ENCODE measurements at places on chromosomes 12 and 14.

- DNase-seq: no peak
Measured at GRCh38 chr12:57545809-57546437, 1.1 kb downstream of the DCTN2 start.

DNA sequence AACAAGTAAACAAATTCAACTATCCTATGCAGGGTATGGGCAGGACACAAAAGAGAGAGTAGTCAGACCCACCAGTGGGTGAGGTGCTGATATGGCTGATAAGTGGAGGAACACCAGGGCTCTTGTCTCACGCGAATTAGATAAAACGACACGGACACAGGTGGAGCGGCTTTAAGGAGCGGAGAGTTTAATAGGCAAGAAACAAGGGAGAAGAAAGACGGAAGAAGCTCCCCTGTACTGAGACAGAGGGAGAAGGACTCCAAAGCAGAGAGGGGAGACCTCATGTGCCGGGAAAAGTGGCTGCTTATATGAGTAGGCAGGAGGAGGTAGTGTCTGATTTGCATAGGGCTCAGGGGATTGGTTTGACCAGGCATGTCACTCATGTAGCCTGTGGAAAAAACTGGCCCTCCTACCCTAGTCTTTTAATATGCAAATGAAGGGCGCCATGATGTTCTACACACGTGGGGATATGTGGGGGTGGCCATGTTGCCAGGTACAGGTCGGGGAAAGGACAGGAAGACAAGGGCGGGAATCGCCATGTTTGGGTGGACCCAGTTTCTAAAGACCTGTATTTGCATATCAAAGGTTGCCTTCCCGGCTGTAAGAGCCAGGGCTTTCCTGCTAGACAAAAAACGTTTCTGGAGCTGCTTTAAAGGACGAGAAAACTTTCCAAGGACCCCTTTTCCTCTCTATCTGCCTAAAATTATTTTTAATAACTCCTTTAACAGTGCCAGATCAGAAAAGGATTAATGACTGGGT lies 28.8 kb downstream of the RPGRIP1 start:
- peak; percentile 57 for DNase-seq

DNA sequence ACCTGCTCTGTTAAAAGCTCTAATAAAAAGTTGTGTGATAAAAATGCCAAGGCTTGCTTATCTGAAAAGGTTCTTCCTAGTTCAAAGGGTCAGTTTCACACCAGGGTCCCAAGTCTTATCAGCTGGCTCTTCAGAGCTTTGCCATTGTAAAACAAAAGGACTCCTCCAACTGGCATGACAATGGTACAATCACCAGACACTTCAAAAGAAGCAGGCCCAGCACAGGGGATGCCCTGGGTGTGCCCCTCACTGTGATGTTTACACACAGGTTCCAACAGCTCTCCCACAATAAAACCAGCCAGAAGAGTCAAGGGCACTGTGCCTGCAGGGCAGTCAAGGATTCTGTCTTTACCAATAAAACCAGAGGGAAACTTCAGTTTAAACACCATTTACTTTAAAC lies 78.7 kb downstream of the PRICKLE1 start:
- DNase-seq: no peak

- DNase-seq: no peak
Measured at GRCh38 chr12:117049295-117049694, 49.9 kb downstream of the TESC start.

DNA sequence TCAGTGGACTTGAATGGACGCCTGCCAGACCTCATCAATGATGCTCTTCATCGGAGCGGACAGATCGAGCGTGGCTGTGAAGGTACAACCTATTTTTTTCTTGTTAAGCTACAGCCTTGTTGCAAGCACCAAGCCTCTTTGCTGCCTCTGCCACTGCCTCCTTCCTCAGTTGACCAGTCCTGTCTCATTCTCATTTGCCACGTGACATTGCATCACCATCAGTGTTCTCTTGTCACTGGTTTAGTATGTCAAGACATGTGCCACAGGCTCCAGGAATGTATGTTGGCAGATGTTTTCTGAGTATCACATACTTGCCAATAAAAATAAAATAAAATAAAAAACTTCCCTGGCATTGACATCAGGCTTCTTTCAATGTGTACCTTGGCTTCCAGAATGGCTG lies 798.1 kb downstream of the NRXN3 start:
- peak; percentile 30 for DNase-seq

DNA sequence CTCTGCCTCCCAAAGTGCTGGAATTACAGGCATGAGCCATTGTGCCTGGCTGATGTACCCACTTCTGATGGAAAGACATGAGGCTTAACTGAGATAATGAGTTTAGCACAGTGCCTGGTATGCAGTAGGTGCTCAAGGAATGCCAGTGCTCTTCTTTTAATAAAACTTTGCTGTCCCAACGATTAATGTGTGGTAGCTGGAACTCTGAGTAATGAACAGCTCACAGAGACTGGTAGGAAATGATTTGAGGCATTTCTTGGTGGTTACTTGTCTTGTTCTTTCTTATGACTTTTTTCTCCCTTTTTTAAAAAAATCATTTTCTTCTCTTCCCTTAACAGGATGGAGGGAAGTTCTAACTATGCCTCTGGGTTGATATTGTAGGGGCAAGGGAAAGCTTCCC lies 235.7 kb upstream of the PWP1 start:
- DNase-seq: peak; percentile 23

DNA sequence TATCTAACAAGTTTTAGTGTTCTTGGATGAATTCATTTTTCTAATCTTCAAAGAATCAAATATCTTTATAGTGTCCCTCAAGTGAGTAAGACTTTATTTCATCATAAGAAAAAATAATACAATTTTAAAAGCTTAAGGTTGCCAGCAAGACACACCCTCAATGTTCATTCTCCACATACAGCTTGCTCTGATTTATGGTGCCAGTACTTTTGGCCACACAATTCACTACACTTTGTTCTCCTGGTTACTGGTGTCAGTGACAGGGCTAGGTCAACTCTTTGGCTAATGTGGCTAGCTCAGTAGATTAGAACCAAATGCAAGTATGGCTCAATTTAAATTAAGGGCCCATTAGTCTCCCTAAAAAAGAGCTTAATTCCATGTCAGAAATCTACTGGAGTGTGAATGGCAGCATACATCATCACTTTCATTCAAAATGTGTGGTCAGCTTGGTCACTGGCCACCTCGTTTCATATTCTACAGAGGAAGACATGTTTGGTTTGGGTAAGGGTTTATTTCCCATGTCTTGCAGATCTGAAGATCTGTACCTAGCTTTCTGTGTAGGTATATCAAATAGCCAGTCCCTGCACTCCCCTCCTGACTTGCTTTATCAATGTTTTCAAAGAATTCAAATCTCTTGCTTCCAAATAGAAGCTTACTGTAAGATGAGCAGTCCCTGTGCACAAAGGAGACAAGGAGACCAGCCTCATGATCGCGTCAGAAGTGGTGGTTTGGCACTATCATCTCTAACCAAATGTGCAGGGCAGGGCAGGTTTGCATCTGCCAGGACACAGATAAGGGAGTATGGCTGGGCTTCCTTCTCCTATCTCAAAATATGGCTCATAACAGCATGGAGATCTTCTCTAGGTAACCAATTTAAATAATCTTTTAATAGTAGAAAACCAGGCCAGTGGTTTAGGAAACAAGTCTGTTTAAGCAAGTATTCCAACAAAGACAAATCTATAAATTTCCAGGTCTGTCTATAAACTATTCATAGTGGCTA lies 31.3 kb downstream of the HECTD4 start:
- DNase-seq: no peak

DNA sequence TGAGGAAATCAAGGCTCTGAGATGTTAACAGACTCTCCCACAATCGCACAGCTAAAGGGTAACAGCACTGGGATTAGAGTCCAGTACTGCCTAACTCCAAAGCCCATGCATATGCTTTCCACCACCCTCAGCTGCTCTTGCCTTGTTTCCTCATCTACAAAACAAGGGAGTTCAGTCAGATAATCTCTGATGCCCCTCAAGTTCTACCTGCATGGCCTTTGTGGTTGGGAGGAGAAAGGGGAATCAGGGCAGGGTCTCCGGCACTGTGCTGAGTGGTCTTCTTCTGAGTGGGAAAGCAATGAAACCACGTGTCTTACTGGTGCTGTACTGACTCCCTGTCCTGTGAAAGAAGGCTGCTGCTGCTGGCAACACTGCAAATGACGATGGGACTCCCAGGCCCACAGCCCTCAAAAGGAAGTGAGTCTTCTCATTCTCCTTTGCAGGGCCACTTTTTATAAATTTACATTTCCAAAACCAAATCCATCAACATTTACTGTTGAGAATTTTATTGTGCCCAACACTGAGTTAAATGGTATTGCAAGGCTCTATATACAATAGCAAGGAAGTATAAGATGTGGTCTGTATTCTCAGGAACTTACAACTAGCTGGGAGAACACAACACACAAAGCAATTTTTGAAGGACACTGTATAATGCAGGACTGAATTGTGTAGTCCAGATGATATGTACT lies 19.7 kb upstream of the DUSP16 start:
- DNase-seq: no peak

GRCh38 chr12:121576851-121577391 lies 3.9 kb downstream of the KDM2B start:
- DNase-seq: peak; percentile 99

GRCh38 chr12:66941150-66941549 lies 262.3 kb upstream of the GRIP1 start:
- peak; percentile 8 for DNase-seq

- peak; percentile 58 for DNase-seq
Measured at GRCh38 chr12:1575408-1576401, 18.7 kb downstream of the FBXL14 start.

Measured in EH (cell line).